Astrocyte (in vitro differentiated cells and primary cell): ENCODE measurements at places on chromosomes 5 and 9.

DNA sequence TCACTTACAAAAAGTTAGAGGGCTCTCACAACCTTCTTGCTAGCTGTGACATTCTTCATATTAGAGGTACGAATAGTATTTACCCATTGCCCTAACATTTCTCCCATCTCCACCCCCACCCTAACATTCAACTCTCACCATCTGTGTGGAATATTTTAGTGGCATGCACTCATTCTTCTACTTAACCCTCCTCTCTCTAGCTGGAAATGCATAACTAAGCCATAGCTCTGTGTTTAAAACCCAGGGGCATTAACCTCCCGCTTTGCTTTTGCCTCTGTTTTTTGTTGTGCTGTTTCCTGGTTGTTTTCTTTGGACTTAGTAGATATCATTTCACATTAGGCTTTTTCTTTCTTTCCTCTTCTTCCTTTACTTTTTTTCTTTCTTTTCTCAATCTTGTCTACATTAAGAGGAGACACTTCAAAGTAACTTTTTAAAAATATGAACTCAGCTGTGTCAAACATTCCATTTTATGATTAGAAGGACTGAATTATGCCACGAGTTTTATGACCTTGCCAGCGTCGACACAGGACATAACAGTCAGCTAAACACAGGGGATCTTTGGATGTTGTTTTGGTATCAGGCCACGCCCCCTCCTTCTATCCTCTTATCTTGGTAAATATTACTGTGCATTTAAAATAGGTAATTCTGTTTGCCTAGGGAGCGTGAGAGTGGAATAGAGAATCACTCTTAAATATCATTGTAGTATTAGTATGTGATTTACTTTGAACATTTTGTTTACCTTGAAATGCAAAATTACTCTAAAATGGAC lies 236.0 kb downstream of the CD180 start:
- peak; percentile 60 for DNase-seq

DNA sequence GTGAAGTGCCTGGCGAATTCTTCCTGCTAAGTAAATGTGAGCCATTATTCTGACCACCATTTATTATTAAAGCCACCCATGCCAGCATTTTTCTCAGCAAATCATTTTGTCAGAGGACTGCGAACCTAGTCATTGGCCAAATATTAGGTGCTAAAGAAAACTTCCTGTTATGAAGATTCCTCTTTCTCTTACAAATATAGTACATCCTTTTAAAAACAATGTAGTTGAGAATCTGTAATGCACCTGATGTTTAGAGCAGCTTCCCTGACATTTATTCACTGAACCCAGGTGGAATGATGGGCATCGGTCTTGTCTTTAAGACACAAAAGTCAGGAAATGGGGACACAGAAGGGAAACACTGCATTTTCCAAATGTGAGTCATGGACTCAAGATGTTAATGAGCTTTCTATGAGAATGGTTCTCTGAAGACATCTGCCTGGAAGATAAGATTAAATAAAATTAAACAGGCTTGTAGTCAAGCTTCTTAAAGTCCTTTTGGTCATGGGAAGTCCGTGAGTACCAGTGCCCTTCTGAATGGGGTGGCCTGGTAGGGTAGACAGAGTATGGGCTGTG lies 290.6 kb downstream of the FBXL7 start:
- DNase-seq, result peak; percentile 40

GRCh38 chr5:113330533-113331208 lies 104.1 kb downstream of the TSSK1B start:
- peak; percentile 30 for DNase-seq

DNA sequence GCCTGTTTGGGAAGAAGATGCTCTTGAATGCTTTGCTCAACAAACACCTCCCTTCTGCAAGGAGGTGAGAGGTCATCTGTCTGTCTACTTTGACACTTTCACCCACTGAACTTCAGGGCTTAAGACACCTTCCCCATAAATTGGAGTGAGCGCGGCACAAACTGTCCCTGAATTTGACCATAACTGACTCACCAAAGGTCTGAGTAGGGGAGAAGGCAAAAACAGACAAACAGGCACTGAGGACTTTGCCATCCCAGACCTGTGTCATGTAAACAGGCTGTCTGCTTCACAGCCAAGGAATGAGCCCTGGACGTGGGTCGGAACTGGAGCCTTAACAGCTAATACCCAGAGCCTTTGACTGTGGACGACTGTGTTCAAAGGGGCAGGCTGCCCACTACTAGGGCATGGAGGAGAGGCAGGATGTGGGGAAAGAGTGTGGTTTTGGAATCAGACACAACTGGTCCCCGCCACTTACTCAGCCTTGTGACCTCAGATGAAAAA lies 320.9 kb upstream of the KLF4 start:
- peak; percentile 7 for DNase-seq

DNA sequence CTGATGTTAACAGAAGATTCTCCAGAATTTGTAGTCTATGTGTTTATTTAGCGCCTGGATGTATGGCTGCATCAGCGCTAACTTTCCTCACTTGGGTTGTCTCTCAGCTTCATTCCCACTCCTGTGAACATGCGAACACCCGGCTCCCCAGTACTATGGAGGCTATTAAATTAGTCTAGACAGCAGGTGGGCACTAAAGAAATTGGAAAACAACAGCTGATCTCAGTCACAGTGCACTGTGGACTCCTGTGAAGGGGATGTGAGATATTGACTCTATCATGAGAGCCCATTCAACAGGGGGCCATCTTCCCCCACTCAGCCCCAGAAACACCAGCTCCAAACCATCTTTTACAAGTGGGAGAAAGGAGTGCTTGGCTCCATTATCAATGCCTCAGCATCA lies 471.0 kb downstream of the KDM4C start:
- no peak for DNase-seq

DNA sequence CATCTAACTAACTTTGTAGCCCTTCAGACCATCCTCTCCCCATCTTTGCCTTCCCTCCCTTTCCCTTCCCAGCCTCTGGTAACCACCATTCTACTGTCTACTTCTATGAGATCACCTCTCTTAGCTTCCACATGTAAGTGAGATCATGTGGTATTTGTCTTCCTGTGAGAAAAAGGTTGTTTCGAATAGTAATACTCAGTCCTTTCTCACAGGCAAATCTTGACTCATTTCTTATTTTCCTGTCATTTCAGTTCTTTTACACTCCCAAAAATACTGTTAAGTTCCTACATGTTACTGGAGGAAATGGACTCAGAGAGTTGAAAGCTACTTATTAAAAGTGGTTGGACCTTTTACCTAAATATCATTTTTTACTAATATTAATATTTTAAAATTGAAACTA lies 82.1 kb downstream of the SLF1 start:
- DNase-seq, result no peak

DNA sequence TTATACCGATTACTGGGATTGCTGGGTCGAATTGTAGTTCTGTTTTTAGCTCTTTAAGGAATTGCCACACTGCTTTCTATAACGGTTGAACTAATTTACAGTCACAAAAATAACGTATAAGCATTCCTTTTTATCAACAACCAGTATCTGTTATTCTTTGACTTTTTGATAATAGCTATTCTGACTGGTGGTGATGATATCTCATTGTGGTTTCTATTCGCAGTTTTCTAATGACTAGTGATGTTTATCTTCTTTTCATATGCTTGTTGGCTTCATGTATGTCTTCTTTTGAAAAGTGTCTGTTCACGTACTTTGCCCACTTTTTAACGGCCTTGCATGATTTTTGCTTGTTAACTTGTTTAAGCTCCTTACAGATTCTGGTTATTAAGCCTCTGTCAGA lies 74.4 kb downstream of the FAM174A start:
- no peak for DNase-seq

GRCh38 chr5:140381972-140382371 lies 19.7 kb upstream of the ANKHD1 start:
- DNase-seq, result no peak

- DNase-seq, result no peak
These were observed 913.4 kb upstream of the ACO1 start for GRCh38 chr9:31471010-31471409.

- DNase-seq, result no peak
These were observed 254.0 kb downstream of the DMAC1 start for GRCh38 chr9:7545371-7546165.

GRCh38 chr9:86860006-86860405 lies 87.3 kb downstream of the GAS1 start:
- no peak for DNase-seq

GRCh38 chr9:76699971-76700370 lies 64.3 kb upstream of the PCA3 start:
- peak; percentile 86 for DNase-seq

DNA sequence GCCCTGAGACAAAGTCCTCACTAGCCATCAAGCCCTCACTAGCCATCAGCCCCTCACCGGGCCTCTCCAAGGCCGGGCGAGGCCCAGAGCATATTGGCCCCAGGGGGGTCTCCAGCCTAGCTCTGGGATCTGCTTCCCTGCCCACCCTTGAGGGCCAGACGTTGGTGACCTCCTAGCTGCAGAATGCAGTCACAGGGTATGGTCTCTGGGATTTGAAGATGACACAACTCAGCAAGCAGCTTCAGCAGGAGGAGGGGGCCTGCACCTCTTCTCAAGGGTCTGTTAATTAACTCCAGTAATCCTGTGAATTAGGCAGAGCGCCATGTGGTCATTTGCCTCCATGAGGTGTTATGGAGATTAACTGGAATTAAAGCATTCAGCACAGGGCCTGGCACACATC lies 116.9 kb upstream of the SPOCK1 start:
- DNase-seq, result no peak

DNA sequence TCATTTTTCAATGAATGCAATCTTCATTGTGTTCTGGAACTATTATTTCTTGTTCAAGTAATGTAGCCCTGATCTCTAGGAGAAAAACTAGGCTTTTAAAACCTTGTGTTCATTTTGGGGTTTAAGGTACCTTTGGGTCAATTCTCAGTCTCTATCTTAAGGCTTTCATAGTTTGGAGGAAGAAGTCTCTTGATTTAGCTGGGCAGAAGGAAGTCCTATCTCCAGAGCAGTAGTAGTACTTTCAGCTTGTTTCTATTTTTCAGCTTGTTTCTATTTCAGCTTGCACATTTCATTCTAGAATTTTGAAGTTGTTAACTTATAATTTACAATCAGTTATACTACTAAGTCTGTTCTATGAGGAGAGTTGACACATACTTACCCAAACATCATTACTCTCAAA lies 15.2 kb downstream of the CSNK1G3 start:
- no peak for DNase-seq

- DNase-seq, result peak; percentile 11
These were observed 37.1 kb upstream of the FAT2 start for GRCh38 chr5:151628112-151628823.

- no peak for DNase-seq
These were observed 85.4 kb upstream of the SMARCA2 start for GRCh38 chr9:1929722-1930244.

- DNase-seq, result no peak
These were observed 13.5 kb downstream of the DDX31 start for GRCh38 chr9:132656299-132656698.

DNA sequence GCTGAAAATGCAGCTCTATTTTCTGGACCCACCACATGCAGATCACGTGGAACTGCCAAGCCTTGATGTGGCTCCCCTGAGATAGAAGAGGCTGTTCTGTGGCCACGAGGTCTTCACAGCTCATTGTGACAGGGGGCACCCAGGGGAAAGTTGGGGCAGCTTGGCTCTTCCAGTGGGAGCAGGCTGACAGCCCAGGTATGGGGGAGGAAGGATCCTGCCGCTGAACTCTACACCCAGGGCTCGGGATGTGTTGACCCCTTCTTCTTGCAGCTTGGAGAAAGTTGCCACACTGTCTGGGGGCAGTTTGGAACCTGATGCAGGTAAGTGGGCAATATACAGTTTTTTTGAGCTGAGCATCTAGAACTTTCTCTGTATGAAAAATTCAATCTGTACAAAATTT lies 133.6 kb upstream of the PITX1 start:
- DNase-seq, result no peak

- DNase-seq, result no peak
These were observed 17.9 kb downstream of the STRBP start for GRCh38 chr9:123250504-123250903.

GRCh38 chr9:124869986-124870560 lies 8.1 kb downstream of the ARPC5L start:
- DNase-seq, result no peak

DNA sequence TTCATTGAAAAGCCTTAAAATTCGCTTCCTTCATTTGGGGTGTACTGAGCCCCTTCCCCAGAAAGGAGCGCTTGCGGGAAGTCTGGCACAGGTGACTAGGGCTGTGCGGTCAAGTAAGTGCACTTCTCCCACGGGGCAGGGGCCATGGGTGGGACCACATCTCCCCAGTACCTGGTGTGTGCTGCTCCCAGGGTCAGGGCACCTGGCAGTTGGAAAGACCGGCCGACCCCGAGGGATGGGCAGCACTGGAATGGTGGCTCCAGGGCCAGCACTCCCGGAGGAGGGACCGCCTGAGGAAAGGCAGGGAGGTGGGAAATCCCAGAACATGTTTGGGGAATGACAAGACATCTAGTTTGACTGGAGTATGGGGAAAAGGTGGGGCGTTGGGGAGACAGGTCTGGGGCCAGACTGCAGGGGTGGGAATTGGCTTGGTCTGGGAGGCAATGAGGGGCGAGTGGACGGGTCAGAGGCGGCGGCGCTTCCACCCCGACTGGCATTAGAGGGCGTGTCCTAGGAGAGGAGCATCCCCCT lies 727 bp upstream of the GLIPR2 start:
- no peak for DNase-seq

DNA sequence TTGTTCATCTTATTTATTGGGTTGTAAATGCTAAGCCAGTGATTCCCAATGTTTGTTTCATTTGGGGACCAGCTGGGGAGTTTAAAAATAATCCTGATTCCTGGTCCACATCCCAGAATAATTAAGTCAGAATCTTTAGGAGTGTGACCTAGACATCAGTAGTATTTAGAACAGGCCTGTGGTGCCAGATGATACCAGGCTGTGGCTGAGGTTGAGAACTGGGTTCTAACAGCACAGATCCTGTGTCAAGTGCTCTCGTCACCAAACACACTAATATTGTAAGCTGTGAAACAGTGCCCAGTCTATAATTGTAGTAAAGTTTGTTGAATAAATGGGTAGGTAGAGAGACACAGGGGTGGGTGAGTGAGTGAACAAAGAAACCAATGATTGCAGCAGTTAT lies 172.1 kb upstream of the PPP1R2B start:
- no peak for DNase-seq

- DNase-seq, result peak; percentile 98
These were observed 525.9 kb upstream of the CLINT1 start for GRCh38 chr5:158384535-158385481.
